ENCODE measurements at places on chromosomes 5 and 9.
A peak's percentile ranks its signal among the peaks of the same experiment; 100 is the strongest.

- DNase-seq: no peak
Measured at GRCh38 chr9:29555502-29555901, 1982.2 kb upstream of the C9orf72 start.

DNA sequence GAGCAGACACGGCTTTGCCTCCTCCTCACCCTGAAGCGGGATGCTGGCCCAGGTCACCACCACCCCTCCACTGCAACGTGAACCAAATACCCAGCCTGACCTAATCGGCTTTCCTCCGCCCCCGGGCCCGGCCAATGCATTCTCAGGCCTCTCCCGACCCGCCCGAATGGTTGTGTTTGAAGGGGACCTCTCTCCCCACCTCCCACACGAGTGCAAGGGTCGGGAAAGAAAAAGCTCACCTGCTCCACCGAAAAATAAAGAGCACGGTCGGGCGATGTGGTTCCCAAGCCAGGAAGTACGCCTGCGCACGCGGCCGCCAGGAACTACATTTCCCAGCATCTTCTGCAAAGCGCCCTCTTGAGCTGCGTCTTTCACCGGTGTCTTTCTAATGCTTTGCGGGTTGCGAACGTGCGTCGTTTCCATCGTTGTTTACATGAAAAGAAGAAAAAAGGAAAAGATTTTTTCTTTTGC, at the start of gene ZNF883:
Gene ZNF883 (minus strand): TSS at position 282 of the 471 bp plus-strand sequence.
- peak; percentile 8 for DNase-seq

- DNase-seq: no peak
Measured at GRCh38 chr5:10486511-10487344, 45.0 kb downstream of the ROPN1L start.

DNA sequence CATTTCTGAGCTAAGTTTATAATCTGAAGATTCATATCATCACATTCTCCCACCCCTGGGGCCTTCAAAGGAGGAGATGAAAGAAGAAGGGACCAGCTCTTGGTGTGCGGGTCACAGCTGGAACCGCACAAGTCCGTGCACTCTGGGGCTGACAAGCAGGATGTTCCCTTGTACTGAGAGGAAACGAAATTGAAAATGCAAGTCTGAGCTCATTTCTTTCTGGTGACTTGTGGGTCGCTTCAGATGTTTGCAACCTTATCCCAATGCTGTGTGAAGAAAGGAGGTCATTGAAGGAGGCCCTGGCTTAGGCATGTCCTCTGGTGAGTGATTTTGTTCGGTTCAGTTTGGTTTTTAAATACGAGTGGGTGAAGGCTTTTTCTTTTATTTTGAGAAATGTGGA, 59.6 kb downstream of the C9orf152 start:
- DNase-seq: no peak

DNA sequence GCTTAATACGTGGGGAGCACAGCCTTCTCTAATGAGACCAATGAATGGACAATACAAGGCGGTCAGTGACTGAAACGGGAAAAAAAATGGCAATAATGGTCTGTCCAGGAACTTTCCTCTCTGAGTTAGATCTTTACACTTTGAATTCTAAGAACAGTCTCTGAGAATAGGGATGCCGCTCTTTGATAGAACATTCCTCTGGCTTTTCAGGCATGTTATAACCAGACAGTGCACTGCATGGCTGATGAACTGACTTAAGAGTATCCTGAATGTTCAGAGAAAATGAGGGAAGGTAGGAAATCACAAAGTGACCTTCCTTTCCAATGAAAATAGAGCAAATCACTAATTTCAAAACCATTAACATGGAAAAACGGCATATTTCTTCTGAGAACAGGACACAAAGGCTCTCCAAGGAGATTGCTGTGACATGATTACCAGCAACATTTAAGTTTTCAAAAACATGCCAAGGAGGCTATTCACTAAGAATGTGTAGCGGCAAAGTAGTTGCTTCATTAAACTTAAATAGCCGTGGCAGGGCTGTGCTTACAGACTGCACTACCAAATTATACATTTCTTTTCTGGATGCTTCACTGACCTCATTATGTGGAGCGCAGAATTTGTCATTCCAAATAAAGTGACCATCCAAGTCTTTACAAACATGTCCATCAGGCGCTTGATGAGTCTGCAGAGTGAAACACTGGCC, 105.9 kb downstream of the MARCHF3 start:
- DNase-seq: no peak

GRCh38 chr9:71891557-71892189, 19.3 kb downstream of the ABHD17B start:
- DNase-seq: no peak

DNA sequence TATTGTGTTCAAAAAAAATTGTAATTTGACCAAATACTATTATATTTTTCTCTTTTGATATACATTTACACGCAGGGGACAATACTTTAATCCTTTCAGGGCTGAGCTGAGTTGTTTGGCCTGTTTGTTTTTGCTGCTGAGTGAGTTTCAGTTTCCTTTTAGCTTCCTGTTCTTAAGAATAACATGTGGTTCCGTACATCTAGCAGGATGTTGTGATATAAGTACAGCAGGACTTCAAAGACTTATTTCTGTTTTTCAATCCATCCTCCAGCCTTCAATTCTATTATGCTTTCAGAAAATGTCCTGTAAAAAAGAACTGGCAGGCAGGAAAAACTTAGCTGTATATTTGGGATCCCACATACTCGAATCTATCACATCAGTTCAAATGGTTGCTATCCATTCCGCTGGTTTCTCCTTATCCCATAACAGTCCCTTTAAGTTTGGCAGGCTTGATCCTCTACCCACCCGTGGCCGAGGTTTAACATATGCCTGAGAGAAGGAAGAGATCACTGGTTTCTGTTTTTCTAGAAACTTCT, 1037.3 kb upstream of the ACO1 start:
- peak; percentile 72 for DNase-seq

GRCh38 chr9:90046317-90046861, 441.6 kb downstream of the GADD45G start:
- DNase-seq: no peak

GRCh38 chr5:76368941-76369340, 34.1 kb upstream of the IQGAP2 start:
- DNase-seq: no peak

DNA sequence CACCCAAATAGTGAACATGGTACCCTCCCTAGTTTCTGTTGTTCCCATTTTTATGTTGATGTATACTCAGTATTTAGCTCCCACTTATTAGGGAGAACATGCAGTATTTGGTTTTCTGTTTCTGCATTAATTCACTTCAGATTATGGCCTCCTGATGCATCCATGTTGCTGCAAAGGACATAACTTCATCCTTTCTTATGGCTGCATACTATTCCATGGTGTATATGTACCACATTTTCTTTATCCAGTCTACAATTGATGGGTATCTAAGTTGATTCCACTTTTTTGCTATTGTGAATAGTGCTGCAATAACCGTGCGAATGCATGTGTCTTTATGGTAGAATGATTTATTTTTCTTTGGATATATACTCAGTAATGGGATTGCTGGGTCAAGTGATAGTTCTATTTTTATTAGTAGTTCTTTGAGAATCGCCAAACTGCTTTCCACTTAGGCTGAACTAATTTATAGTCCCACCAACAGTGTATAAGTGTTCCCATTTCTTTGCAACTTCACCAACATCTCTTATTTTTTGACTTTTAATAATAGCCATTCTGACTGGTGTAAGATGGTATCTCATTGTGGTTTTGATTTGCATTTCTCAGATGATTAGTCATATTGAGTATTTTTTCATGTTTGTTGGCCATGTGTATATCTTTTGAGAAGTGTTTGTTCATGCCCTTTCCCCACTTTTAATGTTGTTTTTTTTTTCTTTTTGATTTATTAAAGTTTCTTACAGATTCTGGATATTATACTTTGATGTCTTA, 79.6 kb downstream of the SMIM15 start:
- DNase-seq: peak; percentile 58
